ENCODE measurements at places on chromosomes 4 and X.
A peak's percentile ranks its signal among the peaks of the same experiment; 100 is the strongest.

- peak; percentile 6 for DNase-seq
Observed at GRCh38 chr4:110003401-110004187, 90.9 kb downstream of the EGF start.

- DNase-seq, result no peak
Observed at GRCh38 chr4:112516066-112516470, at the start of gene NEUROG2. Gene NEUROG2 (minus strand): TSS chr4:112516180. CDS start chr4:112515475, 705 bp downstream.

DNA sequence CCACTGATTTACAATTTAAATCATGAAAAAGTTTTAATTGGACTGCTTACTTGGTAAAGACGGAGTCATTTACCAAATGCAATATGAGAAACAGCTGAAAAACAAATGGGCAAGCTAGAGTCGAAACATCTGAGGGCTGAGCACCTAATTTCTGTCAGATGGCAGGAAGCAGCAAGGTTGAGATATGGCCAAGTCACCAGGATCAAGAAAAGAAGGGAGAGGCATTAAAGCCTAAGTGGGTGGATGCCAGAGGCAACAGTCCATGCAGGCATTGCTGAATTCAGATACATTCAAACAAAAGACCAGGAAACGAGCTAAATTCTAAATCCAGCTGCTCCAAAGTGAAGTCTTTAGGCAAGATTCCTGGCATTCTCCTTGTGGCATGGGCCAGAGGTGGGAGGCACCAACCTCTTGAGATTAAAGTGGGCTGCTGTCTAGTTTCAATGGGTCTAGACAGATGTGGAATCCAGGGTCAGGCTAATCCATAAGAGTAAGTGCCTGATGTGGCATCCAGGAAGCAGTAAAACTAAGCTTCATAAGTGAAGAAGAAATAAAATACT is 8.0 kb upstream of the ARSJ start:
- no peak for DNase-seq

DNA sequence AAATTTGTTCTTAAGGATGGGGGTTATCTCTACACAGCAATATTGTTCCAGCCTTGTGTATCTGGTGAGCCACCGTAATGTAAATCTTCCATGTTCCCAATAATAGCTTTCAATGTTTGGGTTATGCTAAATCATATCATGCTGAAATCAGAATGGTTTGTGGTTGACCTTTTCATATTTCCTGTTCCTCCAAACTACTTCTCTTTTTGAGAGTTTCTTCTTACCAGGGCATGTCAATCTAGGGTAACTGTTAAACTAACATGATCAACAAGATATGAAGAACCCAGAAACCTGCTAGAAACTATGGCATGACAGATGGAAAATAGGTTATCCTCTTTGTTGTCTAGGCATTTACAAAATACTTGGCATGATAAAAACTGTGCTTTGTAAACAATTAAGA is 22.0 kb downstream of the TNMD start:
- no peak for DNase-seq

DNA sequence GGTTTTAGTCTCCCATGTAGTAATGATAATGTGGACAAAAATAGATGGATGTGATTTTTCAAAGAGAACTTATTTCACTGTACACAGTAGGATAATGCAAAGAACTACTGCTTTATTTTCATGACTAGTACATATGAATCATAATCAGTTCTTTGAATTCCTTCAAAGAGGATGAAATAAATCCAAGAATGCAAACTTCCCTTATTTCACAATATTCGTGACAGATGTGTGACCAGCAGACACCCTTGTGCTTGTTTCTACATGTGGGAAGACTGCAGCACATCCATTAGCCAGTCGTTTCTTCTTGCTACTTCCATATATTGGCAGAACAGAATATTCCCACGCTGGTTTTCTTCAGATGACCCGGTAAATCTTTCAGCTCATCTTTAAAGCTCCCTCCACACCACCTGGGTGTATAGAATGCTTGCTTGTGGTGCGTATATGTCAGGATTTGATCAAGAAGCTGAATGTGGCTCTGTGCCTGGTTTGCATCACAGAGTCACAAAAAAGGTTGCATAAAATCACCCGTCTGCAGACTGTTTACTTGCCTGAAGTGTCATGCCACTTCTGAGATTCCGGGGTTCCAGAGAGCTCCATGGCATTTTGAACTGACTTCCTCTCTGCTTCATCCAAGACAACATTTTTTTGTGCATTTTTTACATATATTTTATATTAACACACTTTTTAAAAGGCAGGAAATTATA is 47.7 kb upstream of the FAT4 start:
- DNase-seq, result no peak

GRCh38 chr4:52483186-52483890 is 175.8 kb downstream of the USP46 start:
- no peak for DNase-seq

DNA sequence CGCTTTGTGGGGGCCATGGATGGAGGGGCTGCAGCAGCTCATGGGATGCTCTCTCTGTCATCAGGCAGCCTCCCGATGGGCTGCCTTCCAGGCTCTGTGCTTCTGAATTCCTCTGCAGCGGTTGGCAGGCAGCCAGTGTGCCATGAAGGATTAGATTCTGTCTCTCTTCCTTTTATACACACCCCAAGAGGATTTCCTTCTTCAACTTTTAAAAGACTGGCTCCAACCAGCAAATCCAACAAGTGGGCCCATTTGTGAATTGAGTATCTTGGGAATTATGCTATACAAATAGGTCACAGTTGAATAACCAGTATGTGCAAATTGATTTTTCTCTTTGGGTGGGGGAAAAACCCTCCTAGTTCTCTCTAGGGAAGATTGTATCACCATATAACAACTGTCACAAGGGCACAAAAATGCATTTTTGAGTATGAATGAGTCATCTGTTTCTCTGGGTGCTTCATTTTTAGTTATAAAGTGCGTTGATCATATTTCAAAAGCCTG is 96.8 kb upstream of the FAT1 start:
- DNase-seq, result no peak

GRCh38 chr4:169054879-169055278 is 44.8 kb upstream of the CBR4 start:
- DNase-seq, result no peak

GRCh38 chr4:15568821-15569220 is 86.3 kb downstream of the FBXL5 start:
- no peak for DNase-seq

GRCh38 chr4:69835766-69836165 is 24.2 kb downstream of the SULT1E1 start:
- DNase-seq, result no peak

- DNase-seq, result peak; percentile 38
Observed at GRCh38 chr4:38177035-38177546, 216.9 kb downstream of the PTTG2 start.

DNA sequence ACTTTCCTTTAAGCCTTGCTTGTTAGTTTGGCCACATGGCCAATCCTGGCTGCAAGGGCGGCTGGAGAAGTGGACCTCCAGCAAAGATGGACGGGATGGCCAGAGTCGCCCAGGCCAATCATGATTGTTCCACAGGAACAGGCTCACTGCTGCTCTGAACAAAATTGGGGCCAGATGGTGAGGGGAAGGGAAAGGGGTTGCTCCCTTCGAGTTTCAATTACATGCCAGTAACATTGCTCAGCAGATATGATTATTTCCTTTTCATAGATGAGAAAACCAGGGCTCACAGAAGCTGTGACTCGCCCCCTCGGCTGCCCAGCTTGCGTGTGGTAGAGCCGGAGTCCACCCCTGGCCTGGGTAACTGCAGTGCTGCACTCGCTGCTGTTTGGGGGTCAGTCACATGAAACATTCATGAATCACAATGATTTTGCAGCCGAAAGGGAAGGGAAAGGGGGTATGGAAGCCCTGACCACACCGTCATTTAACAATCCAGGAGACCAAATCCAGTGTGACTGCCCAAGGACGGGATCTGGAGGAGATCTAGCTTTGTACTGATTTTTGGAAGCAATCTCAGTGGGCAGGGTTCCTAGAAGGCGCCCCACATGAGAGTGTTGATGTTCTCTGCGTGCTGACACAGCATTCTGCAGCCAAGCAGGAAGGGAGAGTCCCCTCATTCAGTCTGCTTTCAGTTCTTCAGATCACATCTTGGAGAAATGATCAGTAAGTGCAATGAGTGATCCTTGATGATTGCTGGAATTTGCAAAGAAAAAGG is 77.3 kb upstream of the MSX1 start:
- DNase-seq, result no peak

GRCh38 chr4:2822461-2823300 is 21.0 kb upstream of the ADD1 start:
- DNase-seq, result no peak

GRCh38 chr4:61541459-61541858 is 341.3 kb downstream of the ADGRL3 start:
- no peak for DNase-seq

DNA sequence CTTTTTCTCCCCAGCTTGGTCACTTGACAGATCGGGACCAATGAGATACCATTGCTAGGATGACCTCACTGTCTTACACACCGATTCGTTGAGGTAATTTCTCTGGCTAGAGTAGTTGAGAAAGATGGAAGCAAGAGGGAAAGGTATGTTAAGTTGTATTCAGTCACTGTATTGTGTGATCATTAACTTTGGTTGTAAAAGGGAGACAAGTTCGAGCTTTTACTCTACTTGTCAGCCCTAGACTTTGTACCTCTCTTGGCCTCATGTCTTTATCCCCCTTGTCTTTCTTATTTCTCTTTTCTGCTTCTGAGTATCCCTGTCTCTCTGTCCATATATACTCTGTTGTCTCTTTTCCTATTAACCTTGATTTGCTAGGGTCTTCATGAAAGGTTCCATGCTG is 15.5 kb downstream of the FMR1 start:
- DNase-seq, result no peak

GRCh38 chrX:39862963-39863362 is 234.8 kb downstream of the BCOR start:
- no peak for DNase-seq

- no peak for DNase-seq
Observed at GRCh38 chrX:120302434-120302833, 8.8 kb downstream of the TMEM255A start.

DNA sequence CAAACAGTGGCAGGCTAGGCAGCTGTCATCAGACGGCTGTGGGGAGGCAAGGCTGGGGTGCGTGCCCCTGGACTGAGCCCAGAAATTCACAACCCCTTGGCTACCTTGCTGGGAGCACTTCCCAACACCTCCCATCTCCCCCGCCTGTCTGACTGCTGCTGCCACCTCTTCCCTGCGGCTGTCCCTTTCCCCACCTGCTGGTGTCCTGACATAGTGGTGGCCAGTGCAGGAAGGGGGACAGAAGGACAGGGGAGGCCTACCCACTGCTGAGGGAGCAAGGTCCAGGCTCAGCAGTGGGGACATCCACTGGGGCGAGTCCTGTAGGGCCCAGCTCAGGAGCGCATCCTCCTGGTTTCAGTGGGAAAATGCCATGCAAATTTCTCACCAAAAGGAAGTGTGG is 3.4 kb downstream of the ABCD1 start:
- DNase-seq, result no peak

GRCh38 chr4:82594456-82594855 is 32.7 kb upstream of the TMEM150C start:
- no peak for DNase-seq

- DNase-seq, result peak; percentile 17
Observed at GRCh38 chrX:115650916-115651315, 89.9 kb downstream of the PLS3 start.

DNA sequence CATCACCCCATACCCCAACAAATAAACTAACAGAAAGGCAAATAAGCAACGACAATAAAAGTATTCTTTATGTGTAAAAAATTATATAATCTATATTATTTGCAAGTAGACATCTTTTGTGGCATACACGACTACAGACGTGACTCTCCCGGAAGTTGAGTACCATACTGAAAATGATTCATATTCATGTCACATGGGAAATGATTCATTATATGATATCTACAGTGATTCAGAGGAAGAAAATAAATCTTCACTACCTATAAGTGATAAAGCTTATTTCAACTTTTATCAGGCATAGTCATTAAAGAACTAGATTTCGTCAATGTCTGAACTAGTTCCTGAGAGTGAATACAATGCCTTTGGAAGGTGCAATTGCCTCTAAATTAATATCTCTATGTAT is 4.6 kb upstream of the ANTXR2 start:
- DNase-seq, result no peak

DNA sequence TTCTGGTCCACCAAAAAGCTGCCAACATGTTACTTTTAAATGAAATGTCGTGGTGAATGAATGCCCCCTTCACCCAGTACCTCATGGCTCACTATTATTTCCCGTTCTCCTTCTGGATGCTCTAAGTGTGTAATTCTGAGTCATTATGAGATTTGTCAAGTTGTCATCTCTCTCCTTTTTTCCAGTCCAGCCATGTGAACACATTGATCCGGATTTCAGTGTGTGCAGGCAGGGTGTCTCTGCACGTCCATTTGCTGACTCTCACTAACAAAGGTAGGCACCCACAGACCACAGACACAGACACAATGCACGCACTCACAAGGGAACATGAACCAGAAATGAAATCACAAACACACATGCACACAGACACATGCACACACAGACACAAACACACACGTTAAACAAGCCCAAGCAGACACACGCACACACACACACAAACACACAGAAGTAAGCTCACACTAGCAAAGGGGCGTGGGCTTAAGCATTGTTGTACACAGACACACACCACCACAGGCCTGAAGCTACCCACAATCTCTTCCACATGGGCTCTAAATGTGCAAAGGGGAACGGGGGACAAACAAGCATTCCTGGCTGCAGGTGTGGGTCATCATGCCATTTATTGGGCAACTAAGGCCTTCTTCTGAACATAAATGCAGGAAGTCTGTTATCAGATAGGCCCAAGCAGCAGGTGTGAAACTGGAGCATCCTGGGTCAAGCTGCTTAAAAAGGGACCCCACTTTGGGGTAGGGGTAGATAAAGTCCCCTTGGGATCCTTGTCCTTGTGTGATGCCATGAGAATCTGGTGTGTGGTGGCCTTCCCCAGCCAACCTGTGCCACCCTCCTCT is 58.1 kb downstream of the NBDY start:
- no peak for DNase-seq

DNA sequence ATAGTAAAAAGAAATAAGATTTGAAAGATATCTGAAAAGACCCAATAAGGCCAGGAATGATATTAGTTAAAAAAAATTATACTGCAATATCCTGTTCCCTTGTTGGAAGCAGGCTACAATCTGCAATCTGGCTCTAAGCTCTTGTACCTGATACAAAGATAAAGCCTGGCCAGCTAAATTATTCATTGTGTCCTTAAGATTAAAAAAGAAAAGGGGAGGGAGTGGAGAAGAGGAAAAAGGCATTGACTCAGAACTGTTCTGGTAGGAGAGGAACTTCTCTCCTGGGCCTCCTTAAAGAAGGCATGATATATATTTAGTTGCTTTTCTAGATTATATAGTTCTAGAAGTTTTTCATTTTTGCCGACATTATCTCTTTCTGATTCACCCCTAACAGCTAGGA is 46.7 kb downstream of the IRF2 start:
- no peak for DNase-seq

GRCh38 chr4:15690020-15690809 is 8.6 kb downstream of the FAM200B start:
- DNase-seq, result no peak

- no peak for DNase-seq
Observed at GRCh38 chr4:10448991-10449390, 8.2 kb downstream of the ZNF518B start.
